Uterus (tissue), 4 donors: ENCODE measurements at places on chromosomes 2 and 18. TPM values are rescaled to one million over a fixed set of nuclear protein-coding genes. Genes with fewer than 3 reads are reported as not detected.

DNA sequence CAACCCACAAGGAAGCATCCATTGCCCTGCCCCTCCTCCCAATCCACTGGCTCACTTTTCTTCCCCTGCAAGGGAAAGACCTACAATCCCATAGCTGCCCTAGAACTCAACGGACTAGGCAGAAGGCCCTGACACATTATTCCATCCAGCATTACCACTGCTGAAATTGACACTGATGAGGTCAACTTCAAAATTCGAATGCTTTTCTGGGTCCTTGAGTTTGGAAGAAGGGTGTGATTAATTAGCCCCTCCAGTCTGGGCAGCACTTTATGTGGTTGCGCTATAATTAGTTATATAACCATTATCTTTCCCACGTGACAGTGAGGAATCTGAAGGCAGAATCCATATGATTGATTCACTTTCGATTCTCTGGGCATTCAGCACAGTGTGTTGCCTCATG, 55.7 kb downstream of the EVA1A start:
- DNase-seq = no peak

- no peak for DNase-seq
Observed at GRCh38 chr18:50320719-50321118, 33.2 kb upstream of the CXXC1 start.

DNA sequence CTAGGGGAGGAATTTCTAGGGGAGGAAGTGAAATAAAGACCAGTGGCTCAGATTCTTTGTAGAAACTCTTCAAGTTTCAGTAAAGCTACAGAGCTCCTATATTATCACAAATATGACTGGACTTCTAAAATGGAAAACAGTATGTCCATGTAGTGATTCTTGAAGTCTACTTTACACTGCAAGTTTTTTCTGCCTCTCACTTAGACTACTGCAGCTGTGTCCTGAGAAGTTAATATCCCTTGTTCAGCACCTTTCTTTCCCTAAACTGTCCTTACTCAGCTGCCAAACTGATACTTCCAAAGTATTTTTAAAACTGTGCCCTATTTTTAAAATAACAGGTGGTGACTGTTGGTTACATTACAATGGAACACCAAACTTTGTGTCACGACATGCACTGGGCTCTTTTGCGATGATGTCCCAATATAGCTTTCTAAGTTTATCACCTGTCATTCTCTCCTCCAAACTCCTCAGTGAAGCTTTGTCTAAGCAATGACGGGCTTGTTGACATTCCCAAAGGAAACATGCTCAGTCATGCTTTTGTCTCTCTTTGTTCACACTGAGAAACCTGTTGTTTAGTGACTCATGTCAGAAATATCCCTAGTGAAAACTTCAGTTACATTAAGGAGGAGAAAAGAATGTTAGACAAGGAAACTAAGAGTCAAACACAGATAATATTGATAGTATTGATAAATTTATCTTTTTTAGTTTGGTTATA, 341.1 kb downstream of the ARL6IP6 start:
- no peak for DNase-seq

- DNase-seq = no peak
Observed at GRCh38 chr18:51192026-51192425, 5.5 kb downstream of the MEX3C start.

DNA sequence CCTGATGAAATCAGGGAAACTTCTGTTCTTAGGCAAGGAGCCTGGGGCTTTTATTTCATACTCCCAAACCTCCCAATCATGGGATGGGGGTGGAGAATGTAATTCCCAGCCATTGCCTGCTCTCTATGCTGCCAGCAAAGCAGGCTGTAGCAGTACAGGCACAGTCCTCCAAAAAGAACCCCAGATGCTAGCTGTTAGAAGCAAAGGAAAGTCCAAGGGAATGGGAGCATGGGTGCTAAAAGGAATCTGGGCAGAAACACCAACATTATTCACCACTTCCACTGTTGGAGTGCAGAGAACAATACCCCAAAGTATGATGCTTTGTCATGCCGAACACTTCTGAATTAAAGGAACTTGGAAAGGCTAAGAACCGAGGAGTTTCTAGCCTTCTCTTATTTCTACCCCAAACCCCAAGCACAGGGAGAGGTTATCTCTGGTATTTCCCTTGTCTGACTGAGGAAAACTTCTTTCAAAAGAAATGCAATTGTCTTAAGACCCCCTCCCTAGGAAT, 24.7 kb downstream of the MDH1 start:
- no peak for DNase-seq

- DNase-seq = no peak
Observed at GRCh38 chr18:34993289-34993688, 47.9 kb upstream of the MAPRE2 start.

DNA sequence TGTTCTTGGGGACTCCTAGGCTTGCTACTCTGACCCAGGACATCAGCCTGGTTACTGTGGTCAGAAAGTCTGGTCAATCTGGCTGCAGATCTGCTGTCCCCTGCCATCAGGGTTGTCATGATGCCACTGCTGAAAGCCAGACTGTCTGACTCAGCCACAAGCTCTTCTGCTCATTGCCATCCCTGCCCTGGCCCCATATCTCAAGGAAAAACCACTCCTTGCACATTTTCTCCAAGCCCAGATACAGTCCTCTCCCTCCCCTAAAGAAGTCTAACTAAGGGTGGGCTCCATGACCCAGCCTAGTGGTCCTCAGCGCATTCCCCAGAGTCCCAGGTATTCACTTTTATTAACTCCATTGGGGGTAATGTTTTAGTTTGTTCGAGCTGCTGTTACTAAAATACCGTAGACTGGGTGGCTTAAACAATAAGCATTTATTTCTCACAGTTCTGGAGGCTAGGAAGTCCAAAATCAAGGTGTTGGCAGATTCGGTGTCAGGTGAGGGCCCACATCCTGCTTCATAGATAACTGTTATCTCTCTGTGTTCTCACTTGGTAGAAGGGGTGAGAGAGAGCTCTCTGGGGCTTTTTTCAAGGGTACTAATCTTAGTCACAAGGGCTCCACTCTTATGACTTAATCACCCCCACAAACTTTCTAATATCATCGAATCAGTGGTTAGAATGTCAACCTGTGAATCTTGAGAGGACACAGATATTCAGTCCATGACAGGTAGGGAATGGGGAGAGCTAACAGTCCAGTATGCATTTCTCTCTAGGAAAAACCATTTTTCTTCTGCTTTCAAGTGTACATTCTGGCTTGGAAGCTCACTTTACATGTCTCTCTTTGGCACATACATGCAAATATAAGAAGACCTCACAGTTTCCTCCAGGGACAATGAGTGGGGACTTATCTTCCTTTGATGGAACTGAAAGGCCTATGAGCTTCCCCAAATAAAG, 94.8 kb upstream of the CXCR4 start:
- DNase-seq = no peak

DNA sequence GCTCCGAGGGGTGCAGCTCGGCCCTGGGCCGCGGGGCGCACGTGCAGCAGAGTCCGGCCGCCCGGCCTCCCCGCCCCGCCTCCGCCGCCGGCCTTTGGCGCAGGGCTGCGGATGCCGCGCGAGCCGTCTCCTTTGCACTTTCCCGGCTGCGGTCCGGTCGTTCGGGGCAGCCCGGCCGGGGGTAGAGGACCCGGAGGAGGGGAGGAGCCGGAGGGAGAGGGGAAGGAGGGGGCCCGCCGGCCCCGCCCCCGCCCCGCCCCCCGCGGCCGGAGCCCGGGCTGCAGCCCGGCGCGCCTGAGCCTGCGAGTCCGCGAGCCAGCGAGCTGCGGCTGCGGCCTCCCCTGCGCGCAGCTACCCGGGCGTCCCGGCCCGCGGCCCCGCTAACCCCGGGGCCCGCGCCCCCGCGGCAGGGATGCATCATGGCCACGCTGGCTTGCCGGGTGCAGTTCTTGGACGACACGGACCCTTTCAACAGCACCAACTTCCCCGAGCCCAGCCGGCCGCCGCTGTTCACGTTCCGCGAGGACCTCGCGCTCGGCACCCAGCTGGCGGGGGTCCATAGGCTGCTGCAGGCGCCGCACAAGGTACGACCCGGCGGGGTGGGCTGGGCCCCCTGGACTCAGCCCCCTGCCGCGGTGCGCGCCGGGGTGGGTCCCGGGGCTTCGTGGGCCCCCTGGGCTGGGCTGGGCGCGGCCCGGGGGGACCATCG, at the start of gene FHOD3:
Gene FHOD3, plus strand, starts transcription at position 297 of the 709 bp plus-strand sequence. Its CDS starts 123 bp downstream, at position 420.
- DNase-seq = peak; percentile 74

GRCh38 chr2:215830304-215830703, 183.0 kb downstream of the MREG start:
- peak; percentile 30 for DNase-seq

DNA sequence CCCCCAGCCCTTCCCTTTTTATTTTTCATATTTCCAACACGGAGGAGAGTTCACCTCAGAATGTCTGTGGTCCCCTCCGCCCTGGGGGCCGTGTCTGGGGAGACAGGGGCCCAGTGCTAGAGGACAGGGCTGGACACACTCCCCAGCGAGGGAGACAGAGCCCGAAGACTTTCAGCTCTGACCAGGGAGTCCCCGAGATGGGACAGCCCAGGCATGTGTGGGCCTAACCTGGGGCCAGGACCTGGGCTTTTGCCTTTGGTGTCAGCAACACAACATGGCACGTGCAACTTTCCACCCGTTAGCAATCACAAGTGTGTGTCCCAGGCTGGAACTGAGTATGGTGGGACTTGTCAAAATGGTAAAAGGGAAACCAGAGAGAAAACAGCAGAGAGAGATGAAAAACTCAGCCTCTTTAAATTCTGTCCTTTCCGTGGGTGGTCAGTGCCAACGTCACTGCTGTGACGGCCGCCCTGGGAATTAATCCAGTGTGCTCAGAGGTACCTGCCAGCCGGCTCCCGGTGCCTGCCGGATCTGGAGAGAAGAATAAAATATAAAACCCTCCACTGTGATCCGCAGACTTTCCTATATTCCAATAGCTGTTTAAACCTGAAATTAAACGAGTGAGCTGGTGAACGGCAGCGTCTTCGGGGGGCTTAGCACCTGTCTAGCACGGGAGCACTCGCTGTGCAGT, 245.8 kb downstream of the EIPR1 start:
- DNase-seq = no peak

DNA sequence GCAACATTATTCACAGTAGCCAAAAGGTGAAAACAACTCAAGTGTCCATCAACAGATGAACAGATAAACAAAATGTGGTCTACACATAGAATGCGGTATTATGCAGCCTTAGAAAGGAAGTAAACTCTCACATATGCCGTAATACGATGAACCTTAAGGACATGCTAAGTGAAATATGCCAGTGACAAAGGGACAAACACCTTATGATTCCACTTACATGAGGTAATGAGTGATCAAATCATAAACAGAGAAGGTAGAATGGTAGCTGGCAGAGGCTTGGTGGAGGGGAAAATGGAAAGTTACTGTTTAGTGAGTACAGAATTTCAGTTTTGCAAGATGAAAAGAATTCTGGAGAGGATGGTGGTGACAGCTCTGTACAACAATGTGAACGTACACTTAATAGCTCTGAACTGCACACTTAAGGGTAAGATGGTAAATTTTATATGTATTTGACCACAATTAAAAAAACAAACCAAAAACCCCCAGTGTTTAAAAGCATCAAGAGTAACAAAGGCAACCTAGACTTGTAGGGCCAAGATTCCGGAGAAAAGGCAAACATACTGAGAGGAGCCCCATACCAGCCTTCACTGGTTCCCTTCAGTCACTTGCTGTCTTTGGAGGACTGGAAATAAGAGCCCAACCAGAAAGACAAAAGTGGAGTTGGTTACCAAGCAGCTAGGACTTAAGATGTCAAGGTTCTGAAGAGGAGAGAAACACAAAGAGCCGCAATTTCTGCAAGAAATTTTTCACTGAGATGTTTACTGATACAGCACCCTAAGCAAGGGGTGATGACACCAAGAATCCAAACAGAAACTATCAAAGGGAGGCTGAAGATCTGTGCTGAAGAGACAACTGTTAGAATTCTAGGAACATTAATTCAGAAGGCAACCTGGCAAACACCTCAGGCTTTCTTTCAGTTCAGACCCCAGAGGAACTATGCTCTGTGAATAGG, 61.3 kb downstream of the CUL3 start:
- DNase-seq = no peak

MEP1B gene
- not detected for total RNA-seq

POMC gene
- 8.5 TPM for total RNA-seq

RUFY4 gene
- total RNA-seq = not detected

UGT1A3 gene
- not detected for total RNA-seq

CRYBA2 gene
- not detected for total RNA-seq

OLA1 gene
- total RNA-seq = 33.8 TPM

LYG1 gene
- total RNA-seq = 1.5 TPM
